ENCODE measurements at places on chromosomes 12 and 14.

DNA sequence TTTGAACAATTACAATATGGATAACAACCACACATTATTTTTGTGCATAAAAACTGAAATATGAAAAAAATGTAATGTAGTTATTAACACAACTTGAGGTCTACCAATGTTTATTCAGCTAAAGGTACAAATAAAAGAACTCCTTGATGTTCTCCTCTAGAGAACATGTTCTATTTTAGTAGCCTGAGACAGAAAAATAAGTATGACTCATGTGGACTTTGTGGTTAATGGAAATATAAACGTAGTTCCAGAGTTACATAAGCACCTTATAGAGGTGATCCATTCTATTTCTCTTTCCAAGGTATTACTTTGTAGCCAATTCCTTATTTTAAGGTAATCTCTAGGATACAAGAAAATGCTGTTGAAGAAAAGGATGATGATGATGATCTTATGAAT lies 25.7 kb downstream of the ALKBH1 start:
- no peak for DNase-seq

DNA sequence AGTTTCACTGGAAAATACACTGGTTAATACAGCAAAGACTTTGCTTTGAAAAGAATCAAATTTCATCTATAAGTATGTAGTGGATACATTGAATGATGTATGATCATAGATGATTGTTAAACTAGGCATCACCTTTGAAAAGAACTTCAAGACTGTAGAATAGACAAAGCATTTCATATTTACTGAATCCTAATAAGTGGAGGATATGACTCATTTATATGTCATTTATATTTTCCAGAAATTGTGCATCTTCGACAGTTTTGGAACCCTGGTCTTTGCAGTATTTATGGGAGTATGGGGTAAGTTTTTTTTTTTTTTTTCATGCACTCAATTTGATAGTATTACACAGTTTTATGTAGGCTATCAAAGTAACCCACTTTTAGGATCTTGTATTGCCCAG lies 161.9 kb downstream of the ANO6 start:
- DNase-seq = no peak

- DNase-seq = no peak
Observed at GRCh38 chr14:54106661-54107377, 150.2 kb upstream of the BMP4 start.

- DNase-seq = no peak
Observed at GRCh38 chr14:27040552-27040951, 442.7 kb upstream of the NOVA1 start.

DNA sequence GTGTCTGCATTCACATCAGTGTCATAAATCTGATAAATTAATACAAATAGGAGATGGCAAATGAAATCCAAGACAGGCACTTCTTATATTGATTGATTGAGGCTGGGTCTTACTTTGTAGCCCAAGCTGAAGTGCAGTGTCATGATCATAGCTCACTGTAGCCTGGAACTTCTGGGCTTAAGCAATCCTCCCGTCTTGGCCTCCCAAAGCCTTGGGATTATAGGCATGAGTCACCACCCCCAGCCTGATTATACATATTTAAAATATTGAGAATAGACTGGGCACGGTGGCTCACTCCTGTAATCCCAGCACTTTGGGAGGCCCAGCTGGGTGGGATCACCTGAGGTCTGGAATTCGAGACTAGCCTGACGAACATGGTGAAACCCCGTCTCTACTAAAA lies 51.3 kb downstream of the MARK3 start:
- peak; percentile 31 for DNase-seq

Data from MV-4-11 (cell line).